ENCODE measurements at places on chromosomes 11 and 22.

GRCh38 chr11:30774496-30775232 lies 188.5 kb upstream of the MPPED2 start:
- DNase-seq, result no peak

- no peak for DNase-seq
Measured at GRCh38 chr11:111975076-111975806, 38.1 kb downstream of the DIXDC1 start.

GRCh38 chr11:2219318-2220017 lies 47.9 kb upstream of the TH start:
- DNase-seq, result no peak

DNA sequence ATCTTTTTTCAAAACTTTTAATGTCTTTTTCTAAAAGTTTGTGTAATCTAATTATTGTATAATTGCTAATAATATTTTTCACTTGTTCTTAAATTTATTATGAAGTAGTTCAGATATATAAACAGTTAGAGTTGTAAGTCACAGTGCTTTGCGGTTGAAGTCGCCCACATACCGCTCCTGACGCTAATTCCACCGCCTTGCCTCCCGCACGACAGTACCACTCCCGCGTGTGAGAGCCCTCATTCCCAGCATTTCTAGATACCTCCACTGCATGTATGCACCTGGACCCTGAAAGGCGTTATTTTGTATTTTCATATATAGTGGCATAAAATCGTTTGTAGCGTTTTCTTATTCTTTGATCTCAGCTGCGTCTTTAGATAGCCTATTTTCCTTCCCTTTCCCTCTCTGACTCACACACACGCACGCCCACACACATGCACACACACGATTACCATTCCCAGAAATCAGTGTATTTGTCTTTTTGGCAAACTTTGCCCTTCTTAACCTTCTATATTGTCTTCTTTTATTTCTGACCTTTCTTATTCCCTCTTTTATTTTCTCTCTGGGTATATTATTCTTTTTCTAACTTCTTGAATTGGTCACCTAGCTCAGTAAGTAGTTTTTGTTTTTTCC lies 56.4 kb upstream of the PITPNB start:
- no peak for DNase-seq

DNA sequence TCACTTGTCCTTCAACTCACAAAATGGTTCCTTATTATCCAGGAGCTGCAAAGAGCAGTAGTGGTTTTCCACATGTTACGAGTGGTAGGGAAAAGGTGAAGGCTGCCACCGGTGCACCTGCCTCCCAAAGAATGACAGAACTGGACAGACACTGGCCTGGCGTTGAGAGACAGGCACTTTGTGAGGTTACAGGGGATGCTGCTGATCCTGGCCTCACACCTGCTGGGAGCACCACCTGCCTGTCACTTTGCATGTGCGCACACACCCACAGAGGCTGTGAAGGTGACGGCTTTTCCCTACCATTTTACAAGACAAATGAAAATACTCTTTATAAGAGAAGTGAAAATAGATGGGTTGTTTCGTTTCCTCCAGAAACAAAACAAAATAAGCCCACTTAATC lies 175.3 kb upstream of the B3GAT1 start:
- DNase-seq, result peak; percentile 16

DNA sequence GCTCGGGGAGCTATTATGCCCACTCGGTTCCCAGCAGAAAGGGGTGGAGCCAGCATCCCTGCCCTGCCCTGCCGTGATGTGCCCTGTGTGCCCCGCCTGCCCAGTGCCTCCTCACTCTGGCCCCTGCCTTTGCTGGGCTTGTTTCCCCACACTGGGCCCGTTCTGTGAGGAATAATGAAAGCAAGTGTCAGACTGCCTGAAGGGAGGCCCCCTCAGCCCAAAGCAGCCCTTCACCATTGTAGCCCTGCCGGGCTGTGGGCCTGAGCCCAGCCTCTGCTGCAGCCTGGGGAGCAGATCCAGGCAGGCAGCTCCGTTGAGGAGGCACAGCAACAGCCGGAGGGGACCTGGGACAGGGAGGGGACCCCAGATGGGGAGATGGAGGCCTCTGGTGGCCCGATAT lies 20.2 kb upstream of the NEFH start:
- no peak for DNase-seq
